ENCODE measurements at places on chromosomes 1 and 21.
A peak's percentile ranks its signal among the peaks of the same experiment; 100 is the strongest.

DNA sequence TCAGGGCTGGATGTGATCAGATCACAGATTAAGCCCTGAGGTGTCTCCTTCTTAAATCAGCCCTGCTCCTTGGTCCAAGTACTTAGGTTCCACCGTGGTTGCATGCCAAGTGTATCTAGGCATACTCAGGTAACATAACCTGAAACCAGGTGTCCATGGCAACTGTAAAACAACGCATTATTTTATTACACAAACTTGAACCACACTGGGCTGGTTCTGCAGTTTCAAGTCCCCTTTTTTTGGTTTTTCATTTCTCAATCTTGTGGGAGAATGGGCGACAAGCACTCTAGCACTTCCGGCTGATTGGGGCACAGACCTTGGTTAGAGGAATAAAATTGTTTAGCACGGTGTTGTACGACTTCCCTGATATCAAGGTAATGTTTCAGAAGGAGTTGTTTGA is 65.2 kb downstream of the GBP6 start:
- no peak for DNase-seq

- no peak for DNase-seq
Measured at GRCh38 chr1:7503691-7504437, 267.2 kb upstream of the VAMP3 start.

- DNase-seq, result no peak
Measured at GRCh38 chr1:4016351-4017130, 116.5 kb upstream of the C1orf174 start.

- DNase-seq, result no peak
Measured at GRCh38 chr1:102151242-102151641, 154.5 kb upstream of the OLFM3 start.

DNA sequence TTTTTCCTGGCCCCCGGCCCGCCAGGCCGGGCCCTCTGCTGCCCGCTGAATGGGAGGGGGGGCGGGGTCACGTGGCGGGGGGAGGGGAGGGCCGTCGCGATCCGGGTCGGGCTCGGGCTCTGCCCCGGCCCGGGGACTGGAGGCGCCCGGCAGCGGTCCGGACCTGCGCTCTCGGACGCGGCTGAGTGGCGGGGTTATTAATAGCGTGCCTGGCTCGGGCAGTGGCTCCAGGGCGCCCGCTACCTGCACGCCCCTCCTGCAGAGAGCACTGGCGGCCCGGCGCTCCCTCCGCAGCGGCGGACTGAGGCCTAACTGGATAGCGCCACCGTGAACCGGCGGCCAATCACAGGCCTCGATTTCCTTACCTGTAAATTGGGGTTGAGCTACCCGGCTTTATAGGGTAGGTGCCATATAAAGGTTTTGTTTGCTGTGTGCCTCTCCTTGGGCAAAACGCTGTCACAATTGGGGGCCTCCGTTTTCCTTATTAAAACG is 28.1 kb downstream of the AHDC1 start:
- peak; percentile 91 for DNase-seq

DNA sequence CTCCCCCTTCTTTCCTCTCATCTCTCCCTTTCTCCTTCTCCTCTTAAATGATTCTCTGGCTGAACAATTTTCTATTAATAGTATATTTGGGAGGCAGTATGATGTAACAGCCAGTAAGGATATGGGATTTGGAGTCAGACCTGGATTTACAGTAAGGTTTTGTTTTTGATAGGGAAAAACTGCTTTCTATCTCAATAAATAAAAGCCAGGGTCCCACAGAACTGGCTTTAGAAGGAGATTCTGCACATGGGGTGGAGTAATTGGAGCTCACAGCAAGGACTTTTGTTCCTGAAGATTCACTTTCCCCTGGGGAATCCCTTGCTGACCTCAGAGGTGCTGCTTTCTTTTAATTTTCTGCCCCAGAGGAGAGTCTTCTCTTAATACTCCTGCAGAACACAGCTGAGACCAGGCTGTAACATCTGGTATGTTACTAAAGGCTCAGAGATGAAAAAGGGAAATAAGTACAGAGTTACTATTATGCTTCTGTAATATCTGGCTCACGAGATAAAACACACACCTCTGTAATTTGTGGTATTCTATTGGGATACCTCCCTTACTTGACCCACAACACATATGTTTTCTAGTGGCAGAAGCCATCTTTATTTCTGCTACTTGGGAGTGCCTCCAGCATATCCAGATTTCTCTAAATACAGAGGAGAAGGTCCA is 13.4 kb downstream of the EPB41 start:
- no peak for DNase-seq

DNA sequence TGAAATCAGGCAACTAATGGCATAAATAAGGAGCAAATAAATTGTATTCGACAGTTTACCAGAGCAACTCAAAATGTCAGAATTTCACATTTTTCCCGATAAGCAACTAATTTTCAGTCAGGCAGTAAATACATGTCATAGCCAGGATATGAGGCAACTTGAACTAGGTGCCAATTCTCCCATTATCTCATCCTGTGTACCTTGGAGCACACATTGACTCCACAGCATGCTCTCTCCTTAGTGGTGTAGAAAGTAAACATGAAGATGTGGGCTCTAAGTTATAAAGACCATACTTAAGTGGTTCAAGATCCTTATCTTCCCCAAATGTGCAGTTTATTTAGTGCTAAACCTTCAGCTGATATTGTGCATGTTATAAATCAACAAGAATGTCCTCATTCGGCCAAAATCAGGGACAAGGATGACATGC is 197.8 kb downstream of the VAV3 start:
- no peak for DNase-seq

GRCh38 chr1:213136190-213136917 is 85.3 kb downstream of the RPS6KC1 start:
- DNase-seq, result no peak

Measured in AG20443 (cell line).